A172 (cell line): ENCODE measurements at places on chromosomes 1 and 21.
A peak's percentile ranks its signal among the peaks of the same experiment; 100 is the strongest.

DNA sequence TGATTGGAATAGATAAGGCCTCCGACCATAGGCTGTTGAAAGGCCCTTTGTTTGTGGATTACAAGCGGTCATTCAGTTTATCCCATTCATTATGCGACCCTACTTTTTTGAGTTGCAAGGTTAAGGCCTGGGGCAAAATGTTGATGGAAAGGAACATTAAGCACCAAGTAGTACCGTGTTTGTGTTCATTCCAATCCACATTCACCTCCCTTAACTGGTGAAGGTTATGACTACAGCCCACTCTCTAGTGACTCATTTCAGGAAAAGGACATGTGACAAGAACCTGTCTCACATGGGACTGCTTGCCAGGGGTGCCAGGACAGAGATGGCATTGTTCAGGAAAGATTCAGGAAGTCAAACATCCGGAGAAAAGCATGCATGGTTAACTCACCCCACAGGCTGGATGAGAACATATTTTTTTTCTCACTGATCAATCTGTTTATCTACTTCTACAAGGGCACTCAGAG, 81.6 kb downstream of the CD58 start:
- peak; percentile 83 for DNase-seq

DNA sequence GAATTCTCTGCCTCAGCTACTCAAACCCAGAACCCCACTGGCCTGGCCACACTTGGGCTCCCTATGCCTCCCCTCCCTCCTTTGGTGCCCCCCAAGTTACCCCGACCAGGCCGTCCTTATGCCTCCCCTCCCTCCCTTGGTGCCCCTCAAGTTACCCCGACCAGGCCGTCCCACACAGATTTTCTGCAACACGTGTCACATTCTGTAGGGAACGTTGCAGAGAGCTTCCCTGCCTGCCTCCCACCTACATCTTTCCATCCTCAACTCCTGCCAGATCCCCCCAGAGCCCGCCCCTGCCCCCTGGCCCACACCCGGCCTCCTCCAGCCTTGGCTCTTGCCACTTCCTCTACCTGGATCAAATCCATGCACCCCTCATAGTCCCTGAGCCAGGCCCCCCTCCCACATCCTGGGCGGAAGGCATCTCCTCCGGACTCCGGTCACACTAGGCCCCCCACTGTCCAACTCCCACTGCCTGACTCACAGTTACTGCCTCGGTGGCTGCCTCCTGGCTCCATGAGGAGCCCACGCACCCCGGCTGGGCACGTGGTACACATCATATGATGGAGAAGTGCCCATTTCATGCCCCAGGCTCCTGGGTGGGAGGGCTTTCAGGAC, 41.2 kb downstream of the KCNAB2 start:
- DNase-seq, result no peak

DNA sequence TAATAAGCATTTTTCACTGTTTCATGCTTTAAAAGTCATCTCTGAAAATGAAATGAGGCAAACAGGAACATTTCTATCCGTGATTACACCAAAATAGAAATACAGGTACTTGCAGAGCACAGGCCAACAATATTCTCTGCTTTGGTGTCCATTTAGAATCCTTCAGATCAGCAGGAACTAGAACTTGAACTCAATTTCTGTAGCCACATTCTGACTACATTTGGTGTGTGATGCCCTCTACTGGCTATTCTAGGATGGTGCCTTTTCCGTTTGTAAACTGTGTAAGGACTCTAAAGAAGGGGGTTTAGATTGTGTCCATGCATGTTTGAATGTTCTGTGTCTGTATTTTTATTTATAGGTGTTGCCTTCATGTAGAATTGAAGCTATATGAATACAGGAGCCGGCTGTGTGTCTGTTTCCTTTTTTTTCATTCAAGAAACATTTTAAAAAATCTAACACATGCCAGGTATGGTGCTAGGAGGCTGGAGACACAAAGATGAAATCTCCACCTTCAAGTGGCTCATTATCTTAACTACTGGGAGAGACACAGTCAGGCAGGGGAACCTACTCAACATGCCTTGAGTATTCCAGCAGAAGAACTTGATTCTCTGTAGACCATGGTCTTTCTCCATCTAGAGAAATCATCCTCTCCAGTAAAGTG, 7.6 kb upstream of the ZNF326 start:
- peak; percentile 54 for DNase-seq

GRCh38 chr1:58496042-58496441, 50.5 kb downstream of the OMA1 start:
- no peak for DNase-seq

DNA sequence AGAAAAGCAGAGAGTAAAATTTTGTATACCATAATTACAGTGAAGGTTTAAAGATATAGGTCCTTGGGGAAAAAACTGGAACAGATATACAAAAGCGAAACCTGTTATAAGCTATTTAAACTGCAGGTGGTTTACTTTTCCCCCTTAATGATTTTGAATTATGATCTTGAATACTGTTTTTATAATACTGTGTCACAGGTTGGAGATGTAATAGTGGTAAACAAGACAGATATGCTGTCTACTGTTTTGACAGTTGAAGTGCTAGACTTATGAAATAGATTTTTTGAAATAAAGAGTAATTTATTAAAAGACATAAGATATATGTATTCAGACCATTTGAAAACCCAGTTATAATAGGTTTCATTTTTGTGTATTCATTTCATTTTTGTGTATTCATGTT, 129.4 kb downstream of the CD247 start:
- DNase-seq, result no peak

GRCh38 chr1:94931254-94931841, 4.4 kb upstream of the CNN3 start:
- no peak for DNase-seq

DNA sequence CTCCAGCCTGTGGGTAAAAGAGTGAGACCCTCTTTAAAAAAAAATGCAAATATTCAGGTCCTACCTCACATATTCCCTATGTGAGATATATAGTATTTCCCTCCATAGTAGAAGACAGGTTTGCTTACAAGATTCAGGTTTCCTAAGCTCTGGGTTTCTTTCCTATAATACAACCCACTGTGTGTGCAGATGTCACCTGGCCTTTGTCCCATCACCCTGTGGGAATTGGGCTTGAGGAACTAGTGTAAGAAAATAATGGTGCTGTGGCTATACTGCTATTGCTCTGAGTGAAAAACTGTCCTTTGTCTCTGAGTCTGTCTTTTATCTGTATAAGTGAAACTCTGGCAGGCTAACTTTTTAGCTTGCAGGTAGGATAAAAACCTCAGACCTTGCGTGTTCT, 13.0 kb downstream of the C1orf146 start:
- no peak for DNase-seq

GRCh38 chr21:45341779-45342178, 54.1 kb upstream of the POFUT2 start:
- peak; percentile 40 for DNase-seq

DNA sequence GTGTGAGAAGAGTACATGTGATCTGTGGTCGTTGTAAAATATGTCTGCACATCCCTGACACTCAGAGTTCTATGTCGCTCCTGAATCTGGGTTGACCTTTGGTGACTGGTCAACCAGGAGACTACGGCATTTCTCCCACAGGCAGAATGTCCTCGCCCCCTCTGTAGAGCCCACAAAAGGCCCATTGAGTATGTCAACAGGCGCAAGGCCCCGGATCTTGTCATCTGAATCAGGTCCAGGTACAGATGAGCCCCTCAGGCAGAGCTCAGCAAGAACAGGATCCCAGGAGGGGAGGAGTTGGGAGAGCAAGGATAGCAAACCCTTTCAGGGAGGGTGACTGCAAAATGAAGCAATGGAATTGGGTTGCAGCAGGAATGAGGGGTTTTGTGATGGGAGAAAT, 126.5 kb downstream of the MATN1 start:
- no peak for DNase-seq

DNA sequence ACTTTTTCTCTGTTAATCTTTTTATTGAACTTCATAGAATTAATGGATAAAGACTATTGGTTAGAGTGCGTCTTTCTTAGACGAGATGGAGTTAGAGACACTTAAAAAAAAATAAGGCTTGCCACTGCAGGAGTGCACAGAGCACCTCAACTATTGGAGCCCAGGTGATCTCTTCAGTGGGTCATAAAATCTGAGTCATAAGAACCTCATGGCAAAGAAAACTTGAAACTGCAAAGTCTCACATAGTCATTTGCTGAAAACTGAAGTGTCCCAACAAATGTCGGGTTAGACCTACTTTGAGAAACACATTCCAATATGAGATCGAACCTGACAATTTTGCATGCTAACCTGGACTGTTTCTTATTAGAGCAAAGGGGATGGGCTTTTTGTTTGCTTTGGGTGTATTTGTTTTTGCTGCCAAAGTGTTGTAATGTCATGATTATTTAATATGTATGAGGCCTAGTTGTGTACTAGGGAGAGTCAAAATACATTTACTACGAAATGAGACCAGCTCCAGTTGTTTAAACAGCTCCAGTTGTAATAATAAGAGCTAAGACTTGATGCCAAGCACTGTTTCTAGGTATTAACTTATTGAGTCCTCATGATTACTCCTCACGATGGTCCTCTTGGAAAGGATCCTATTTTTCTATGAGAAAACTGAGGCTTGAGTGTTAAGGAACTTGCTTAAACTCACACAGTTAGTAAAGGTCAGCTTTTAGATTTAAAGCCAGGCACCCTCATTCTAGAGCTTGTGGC, 65.1 kb downstream of the DDR2 start:
- DNase-seq, result no peak

DNA sequence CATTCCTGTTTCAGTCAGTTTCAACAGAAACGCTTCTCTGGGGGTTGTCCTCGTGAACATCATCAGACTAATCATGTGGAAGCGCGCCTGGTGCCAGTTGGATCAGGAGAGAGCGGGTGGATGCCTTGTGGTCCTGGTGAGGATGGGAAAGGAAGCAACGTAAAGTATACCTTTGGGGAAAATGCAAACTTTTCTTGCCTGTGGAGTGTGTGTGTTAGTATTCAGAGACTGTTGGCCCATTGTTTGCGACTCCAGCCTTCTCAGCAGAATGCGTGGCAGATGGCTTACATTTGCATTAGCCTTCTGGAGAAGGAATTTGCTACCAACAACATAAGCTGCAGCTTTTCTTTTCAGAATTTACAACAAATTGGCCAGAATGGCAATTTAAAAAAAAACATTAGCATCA, 173.9 kb downstream of the RWDD3 start:
- no peak for DNase-seq

DNA sequence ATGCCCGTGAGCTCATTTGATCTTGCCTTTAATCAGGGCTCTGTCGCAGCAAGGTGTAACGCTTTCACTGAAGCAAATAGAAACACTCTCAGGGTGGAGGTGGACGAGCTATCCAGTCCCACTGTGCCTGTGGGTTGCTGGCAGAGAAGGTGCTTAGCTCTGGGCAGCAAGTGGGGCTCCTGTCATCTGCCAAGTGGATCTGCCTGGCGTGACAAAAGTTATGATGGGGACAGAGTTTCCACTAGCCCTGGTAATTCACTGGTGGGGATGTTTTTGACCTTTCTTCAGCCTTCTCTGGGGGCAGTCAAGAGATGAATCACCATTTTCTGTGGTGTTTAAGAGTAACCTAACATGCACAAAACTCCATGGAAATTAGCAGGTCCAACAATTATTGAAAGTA, 71.3 kb upstream of the EDEM3 start:
- DNase-seq, result no peak

DNA sequence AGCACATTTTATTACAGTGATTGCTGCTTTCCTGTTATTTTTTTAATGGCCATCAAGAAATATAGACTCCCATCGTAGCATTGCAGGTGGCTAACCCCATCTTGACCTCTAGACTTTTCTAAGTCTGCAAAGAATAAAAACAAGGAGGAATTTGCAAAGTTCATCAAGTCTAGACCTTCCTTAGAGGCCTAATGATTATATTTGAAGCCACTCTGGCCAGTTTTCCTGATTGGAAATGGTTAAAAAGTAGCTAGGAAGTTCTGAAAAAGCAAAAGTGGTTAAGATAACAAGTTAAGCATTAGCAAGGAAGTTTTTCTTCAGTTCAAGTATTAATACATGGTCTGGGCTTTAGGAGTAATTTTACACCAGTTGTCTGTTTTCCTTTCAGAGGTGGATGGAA, 16.7 kb upstream of the KCNJ15 start:
- no peak for DNase-seq

- DNase-seq, result no peak
These were observed 38.9 kb upstream of the HSD3B1 start for GRCh38 chr1:119467857-119468668.

- DNase-seq, result peak; percentile 90
These were observed 26.6 kb downstream of the ATF6 start for GRCh38 chr1:161792740-161793139.

DNA sequence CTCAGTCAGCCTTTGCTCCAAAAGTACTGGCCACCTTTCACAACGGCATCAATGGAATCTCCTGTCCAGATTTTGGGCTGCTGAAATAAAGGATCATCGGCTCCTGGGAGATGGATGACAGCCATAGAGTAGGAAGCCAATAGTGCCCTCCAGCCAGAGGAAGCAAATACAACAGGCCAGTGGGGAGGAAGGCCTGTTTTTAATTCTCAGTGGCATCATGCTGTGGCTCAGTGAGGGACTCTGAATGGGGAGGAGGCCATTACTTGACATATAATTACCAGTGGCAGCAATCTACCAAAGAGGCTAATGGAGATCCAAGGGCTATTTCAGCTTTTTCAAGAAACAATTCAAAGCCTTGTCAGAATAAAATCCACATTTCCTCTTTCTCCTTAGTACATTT, 26.7 kb downstream of the COLGALT2 start:
- DNase-seq, result no peak

DNA sequence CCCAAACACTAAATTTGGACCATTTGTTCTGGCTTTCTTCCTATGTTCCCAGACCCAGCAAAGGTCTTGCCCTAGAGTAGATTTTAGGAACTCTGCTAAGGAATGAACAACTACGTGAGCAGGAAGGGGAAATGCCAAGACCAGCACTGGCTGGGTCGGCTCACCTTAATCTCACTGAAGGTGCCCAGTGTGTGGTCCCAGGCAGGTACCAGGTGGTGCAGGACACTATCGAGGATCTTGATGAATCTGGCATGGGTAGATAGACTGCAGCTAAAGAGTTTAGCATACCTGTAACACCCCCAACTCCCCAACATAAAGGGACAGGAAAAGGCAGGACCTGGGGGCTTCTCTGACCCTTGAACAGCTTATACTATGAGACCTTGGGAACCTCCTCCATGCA, 3.0 kb downstream of the HECTD3 start:
- DNase-seq, result no peak

DNA sequence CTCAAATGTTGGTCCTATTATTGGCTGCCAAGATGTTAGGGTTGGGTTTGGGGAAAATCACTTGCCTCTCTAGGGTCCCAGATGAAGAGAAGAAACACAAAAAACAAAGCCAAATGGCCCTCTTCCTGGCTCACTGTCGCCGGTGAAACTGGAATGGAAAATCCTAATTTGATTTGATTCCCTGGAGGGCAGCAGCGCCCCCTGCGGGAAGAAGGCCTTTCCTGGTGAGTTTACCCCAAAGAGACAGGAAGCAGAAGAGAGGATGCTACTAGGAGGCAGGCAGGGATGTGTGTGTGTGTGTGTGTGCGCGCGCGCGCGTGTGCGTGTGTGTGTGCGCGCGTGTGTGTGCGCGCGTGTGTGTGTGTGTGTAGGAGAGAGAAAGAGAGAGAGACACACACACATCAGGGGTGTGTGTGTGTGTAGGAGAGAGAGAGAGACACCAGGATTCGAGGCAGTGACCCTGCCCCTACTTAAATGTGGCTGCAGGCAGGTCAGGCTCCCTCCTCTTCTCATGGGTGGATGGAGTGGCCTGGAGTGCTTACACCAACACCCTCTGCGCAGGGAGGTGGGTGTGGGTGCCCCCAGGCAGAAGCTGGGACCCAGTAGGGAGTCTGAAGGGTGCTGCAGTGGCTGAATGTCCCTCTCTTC, 3.1 kb upstream of the SELENON start:
- peak; percentile 37 for DNase-seq
